MCF 10A (cell line): ENCODE measurements at places on chromosomes 4 and X. TPM values are rescaled to one million over a fixed set of nuclear protein-coding genes. Genes with fewer than 3 reads are reported as not detected.

- no peak for DNase-seq
Observed at GRCh38 chr4:25029479-25030276, 1.1 kb downstream of the LGI2 start.

GRCh38 chrX:24528605-24529004 is 63.5 kb downstream of the PDK3 start:
- no peak for DNase-seq

DNA sequence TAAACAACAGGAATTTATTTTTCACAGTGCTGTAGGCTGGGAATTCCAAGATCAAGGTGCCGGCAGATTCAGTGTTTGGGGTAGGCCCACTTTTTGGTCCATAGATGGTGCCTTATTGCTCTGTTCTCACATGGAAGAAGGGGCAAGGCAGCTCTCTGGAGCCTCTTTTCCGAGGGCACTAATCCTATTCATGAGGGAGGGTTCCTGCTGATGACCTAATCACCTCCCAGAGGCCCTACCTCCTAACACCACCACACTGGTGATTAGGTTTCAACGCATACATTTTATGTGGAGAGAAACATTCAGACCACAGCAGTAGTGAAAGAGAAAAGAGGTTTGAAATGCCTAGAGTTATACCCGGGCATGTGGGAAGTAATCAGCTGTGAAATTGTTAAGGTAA is 1.4 kb upstream of the POLA1 start:
- no peak for DNase-seq

DNA sequence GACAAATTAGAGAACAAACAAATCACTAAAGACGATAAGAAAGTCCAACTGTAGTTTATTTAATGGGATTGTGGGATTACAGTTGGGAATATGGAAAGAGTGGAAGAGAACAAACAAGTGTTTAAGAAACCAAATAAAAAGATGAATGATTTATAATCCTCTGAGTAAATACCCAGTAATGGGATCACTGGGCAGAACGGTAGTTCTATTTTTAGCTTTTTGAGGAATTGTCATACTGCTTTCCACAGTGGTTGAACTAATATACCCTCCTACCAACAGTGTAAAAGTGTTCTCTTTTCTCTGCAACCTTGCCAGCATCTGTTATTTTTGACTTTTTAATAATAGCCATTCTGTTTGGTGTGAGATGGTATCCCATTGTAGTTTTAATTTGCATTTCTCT is 15.0 kb downstream of the C4orf51 start:
- no peak for DNase-seq

GRCh38 chr4:184383497-184384055 is 90.8 kb downstream of the IRF2 start:
- DNase-seq: peak; percentile 96

GRCh38 chr4:107823870-107824349 is 822 bp upstream of the SGMS2 start:
- no peak for DNase-seq

GRCh38 chr4:176791591-176792325 is 964 bp downstream of the VEGFC start:
- peak; percentile 57 for DNase-seq

DNA sequence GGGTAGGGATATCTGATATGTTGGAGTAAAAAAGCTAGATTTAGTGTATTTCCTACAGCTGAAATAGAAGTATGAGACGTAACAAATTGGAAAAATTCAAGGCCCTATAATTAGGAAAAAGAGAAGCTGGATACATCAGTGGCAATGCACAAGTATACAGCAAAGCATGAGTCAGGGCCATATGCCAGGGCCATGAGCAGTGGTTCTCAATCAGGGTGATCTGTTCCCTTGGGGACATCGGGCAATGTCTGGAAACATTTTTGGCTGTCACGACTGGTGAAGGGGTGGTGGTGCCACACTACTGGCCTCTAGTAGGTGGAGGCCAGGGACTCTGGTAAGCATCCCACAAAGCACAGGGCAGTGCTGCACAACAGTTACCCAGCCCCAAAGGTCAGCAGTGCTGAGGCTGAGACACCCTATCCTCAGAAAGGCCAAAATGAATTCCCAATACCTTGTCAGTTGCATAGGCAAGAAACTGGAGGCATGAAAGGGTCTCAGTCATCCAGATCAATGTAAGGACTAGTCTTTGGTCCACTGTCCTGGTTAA is 36.8 kb upstream of the NAP1L5 start:
- DNase-seq: no peak

DNA sequence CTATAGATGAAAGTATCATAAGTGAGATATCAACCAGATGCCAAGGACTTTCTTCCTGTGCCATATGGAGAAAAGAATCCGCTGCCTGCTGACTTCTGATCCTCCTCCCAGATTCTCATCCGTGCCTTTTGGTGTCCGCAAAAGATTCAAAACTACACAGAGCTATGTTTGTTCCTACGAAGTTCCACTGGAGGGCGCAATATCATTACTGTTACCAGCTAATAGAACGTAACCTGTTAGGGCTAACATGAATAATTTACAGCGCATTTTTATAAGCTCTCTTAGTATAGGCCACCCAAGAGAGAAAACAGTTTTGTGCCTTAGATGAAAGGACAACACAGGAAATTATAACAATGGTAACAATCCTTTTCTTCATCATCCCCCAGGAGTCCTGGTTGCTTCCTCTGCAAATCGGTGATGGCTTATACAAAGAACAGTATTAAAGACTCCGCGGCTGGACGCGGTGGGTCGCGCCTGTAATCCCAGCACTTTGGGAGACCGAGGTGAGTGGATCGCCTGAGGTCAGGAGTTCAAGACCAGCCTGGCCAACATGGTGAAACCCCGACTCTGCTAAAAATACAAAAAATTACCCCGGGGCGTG is 22.8 kb upstream of the CENPVL3 start:
- DNase-seq: peak; percentile 39

- DNase-seq: no peak
Observed at GRCh38 chr4:65653740-65654361, 16.4 kb downstream of the EPHA5 start.

- no peak for DNase-seq
Observed at GRCh38 chr4:7747062-7747385, 192.6 kb downstream of the AFAP1 start.

GRCh38 chrX:95622200-95622599 is 1062.4 kb upstream of the DIAPH2 start:
- DNase-seq: no peak

DNA sequence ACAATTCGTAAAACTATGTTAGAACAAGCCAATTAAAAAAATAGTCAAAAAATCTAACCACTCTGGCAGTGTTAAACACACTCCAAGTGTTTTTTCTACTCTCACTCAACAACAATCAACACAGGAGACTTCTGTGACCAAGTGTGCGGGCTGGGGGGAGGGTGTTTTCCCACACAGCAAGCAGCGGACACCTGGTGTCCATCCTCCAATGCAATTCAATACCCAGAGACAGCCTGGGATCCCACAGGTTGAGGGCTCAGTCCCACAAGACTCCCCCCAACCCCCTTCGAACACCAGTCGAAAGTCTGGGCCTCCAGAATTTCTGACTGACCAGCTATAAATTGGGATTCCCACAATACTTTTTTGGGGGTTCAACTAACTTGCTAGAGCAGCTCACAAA is 8.3 kb upstream of the PIM2 start:
- DNase-seq: no peak

The TEX11 gene
- total RNA-seq: not detected in 2 replicates

The FMR1NB gene
- not detected in 2 replicates for total RNA-seq

The RASL11B gene
- 1.7 and 2.6 TPM in 2 replicates for total RNA-seq

The FAM149A gene
- 0.79 and 1.3 TPM in 2 replicates for total RNA-seq

The SYN1 gene
- 0.27 and 0.49 TPM in 2 replicates for total RNA-seq

The LRP2BP gene
- total RNA-seq: 0.64 and 0.70 TPM in 2 replicates

The GAGE12F gene
- not detected in 2 replicates for total RNA-seq
